Kidney (tissue), 22 donors: ENCODE measurements at places on chromosomes 2 and 18. TPM values are rescaled to one million over a fixed set of nuclear protein-coding genes. Genes with fewer than 3 reads are reported as not detected.

Gene ADAM17
- polyA plus RNA-seq, result 6.5 TPM

Gene MAPK4
- polyA plus RNA-seq, result 9.2 TPM

Gene ADRA2B
- polyA plus RNA-seq, result 4.8 TPM

Gene DNER
- 21.9 TPM for polyA plus RNA-seq

Gene FSIP2
- 0.22 TPM for polyA plus RNA-seq

GRCh38 chr2:10879624-10880585 is 31.8 kb upstream of the KCNF1 start:
- H3K4me1 ChIP-seq, result peaks cover 13% of the 10 kb centered on the region
- H3K36me3 ChIP-seq, result no peaks in the 10 kb centered on the region
- no peak overlapping the region for H3K4me3 ChIP-seq
- no peak overlapping the region for H3K27ac ChIP-seq
- DNase-seq, result no peak
- no peaks in the 10 kb centered on the region for H3K27me3 ChIP-seq

DNA sequence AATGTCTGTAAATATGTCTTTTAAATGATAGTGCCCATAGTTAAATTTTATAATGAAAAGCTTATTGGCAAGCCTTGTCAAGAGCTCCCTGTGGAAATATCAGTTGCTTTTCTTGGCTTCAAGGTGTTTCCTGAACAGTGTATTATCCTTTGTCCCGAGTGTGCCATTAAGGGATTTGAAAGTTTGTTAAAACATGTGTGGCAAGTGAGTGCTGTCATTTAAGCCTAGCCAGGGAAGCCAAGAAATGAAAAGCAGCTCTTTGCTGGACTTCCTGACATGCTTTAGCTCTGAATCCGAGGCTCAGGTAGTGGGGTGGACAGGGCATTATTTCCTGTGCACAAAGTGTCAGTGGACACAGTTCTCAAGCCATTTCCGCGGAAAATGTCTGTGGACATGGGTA is 111.5 kb downstream of the DIS3L2 start:
- H3K27me3 ChIP-seq, result no peaks in the 10 kb centered on the region
- no peaks in the 10 kb centered on the region for H3K4me1 ChIP-seq
- no peak overlapping the region for H3K27ac ChIP-seq
- no peak overlapping the region for H3K4me3 ChIP-seq
- H3K36me3 ChIP-seq, result no peaks in the 10 kb centered on the region

- no peak overlapping the region for H3K27ac ChIP-seq
- H3K36me3 ChIP-seq, result peaks cover 22% of the 10 kb centered on the region
- H3K27me3 ChIP-seq, result no peaks in the 10 kb centered on the region
- H3K4me1 ChIP-seq, result no peaks in the 10 kb centered on the region
- no peak for DNase-seq
Measured at GRCh38 chr18:62976227-62976626, 260.9 kb downstream of the PHLPP1 start.

DNA sequence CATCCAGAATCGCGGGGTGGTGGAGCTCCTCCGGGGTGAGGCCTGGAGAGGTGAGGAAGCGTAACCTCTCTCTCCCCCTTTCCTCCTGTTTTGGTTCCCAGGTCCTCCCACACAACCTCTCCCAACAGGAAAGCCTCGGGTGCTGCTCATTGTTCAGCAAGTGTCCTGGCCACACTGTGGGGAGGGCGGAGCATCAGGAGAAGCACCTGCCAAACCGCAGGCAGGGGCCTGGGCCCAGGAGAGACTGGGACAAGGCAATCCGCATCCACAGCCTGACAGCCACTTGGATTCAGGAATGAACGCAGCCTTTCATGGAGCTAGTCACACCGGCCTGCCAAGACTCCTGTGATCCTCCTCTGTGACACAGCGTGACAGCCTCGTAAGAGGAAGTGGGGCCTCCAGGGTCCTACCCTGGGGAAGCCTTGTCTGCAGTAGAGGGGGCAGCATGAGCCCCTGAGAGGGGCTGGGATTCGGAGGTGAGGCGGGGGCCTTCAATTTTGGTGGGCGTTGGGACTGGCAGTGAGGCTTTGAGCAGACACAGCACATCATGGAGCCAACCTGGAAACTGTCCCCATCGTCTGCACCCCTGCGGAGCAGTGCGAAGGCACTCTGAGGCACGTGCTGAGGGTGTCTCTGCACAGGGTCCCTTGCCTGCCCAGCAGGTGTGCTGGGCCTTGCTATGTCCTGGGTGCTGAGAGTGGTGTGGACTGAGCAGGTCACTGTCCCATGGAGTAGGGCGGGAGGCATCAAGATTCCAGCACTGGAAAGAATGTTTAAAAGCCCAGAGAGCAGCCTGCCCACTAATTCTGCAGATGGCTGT is 62.2 kb downstream of the EDAR start:
- H3K27ac ChIP-seq, result no peak overlapping the region
- H3K4me3 ChIP-seq, result no peak overlapping the region
- no peaks in the 10 kb centered on the region for H3K27me3 ChIP-seq

- no peaks in the 10 kb centered on the region for H3K27me3 ChIP-seq
- no peak for DNase-seq
Measured at GRCh38 chr2:19313553-19313952, 44.9 kb downstream of the OSR1 start.

DNA sequence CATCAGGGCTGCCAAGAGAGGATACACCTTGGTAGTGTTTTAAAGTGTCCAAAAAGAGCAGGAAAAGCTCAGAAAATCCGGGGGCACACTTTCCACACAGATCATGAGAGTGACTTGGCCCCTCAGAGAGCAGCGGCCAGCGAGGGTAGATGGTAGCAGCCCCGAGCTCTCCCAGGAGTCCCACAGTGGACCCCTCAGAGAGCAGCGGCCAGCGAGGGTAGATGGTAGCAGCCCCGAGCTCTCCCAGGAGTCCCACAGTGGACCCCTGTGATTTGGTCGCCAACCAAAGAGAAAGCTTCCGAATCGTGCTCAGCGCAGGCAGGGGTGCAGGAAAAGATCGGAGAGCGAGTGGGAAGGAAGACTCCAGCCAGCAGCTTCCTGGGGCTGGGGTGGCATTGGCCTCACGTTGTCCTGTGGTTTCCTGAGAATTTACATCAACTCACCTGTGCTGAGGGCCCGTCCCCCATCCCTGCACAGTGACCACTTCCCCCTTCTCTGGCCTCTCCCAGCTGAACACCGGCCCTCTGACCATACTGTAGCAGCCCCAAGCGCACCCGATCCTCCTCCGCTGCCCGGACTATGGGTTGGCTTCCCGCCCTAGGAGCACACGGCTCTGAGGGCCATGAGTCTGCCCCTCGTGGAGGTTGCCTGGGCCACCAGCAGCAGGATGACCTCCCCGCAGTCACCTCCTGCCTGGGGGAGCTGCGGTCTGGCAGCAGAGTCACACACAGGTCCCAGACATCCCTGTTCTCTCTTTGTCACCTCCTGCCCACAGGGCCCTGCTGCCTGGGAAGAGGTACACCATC is 33.7 kb downstream of the MTERF4 start:
- no peak overlapping the region for H3K27ac ChIP-seq
- no peaks in the 10 kb centered on the region for H3K27me3 ChIP-seq
- no peaks in the 10 kb centered on the region for H3K36me3 ChIP-seq
- no peak for DNase-seq
- no peak overlapping the region for H3K4me3 ChIP-seq

- no peaks in the 10 kb centered on the region for H3K36me3 ChIP-seq
- H3K4me3 ChIP-seq, result no peak overlapping the region
- H3K27ac ChIP-seq, result no peak overlapping the region
Measured at GRCh38 chr2:46502291-46502885, 23.0 kb downstream of the TMEM247 start.

DNA sequence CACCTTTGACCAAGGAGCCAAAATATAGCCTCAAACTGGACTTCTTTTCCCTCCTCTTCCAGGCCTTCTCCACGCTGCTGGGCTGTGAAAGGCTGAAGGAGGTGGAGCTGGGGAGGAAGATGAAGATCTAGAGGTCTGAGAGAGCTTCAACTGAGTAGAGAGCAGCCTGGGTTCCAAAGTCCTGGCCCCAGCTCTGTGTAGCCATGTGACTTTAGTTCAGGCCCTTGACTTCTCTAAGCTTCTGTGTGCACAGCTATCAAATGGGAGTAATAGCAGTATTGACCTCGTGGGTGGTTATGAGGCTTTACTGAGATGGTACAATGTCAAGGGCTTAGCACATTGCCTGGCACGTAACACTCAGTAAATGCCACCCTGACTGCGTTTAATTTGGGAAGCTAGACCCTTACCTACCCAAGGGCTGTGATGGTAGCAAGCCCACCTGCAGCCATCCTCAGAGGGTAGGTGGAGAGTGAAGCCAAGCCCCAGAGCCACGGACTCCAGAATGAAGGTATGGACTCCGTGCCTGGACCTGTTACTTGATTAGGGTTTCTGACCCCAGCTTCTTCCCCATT is 38.4 kb downstream of the SERTAD2 start:
- no peak for DNase-seq
- no peaks in the 10 kb centered on the region for H3K27me3 ChIP-seq
- H3K4me1 ChIP-seq, result no peaks in the 10 kb centered on the region
- H3K4me3 ChIP-seq, result no peak overlapping the region
- H3K27ac ChIP-seq, result no peak overlapping the region
- no peaks in the 10 kb centered on the region for H3K36me3 ChIP-seq

DNA sequence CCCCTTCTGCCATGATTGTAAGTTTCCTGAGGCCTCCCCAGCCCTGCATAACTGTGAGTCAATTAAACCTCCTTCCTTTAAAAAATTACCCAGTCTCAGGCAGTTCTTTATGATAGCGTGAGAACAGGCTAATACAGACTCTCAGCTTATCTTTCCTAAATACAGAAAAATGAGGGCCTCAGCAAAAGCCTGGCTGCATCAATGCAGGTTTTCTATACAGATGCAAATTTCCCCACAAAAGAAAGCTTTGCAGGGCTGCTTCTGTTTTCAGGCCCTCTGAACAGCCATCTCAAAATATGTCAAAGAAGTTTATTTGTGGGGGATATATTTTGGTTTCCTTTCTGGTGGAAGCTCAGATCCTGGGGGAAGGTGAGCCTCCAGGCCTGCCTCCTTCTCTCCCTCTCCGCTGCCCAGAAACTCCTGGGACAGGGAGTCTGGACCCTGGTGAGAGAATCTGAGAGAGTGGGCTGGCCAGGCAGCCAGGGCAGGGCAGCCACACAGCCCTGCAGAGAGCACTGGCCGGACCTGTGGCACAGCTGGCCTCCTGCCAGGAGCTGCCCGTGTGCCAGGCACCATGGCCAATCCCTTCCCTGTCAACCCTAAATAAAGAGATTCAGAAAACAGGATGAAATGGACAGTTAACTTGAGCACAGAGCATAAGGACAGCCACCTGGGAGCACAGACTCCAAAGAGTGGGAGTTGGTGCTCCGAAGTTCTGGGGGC is 21.6 kb upstream of the AGXT start:
- H3K4me1 ChIP-seq, result peaks cover 3% of the 10 kb centered on the region
- no peak overlapping the region for H3K4me3 ChIP-seq
- no peaks in the 10 kb centered on the region for H3K36me3 ChIP-seq
- no peak for DNase-seq
- no peak overlapping the region for H3K27ac ChIP-seq

DNA sequence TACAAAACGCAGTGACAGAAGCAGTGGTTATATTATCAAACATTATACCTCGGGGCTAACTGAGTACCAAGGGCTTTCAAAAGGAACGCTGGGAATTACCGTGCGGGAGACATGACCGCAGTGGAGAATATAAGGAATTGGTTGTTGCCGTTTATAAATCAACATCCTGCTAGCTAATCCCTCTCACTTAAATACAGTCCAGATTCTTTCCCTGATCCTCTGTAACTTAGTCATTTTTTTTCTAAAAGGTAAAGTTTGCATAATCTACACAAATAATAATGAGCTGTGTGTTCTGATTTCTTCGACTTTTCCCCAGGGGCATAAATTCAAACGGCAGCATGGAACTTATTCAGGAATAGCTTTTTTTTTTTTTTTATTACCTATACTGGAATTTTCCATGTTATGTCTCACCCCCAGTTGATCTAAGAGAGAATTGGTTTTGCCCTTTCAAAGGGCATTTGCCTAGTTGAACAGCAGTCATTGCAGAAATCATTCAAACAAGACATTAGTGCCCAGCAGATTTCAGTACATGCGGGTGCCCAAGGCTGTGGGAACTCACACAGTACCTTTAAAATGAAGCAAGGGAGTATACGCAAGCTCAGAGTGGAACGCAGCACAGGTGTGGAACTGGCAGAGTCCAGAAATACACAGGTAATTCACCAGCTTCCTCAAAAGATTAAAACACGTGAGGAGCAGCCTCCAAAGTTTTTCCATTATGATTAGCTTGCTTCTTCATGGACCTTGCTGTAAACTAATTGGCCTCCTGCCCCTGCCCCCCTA is 63.9 kb downstream of the SMIM21 start:
- H3K27me3 ChIP-seq, result no peaks in the 10 kb centered on the region
- H3K36me3 ChIP-seq, result no peaks in the 10 kb centered on the region
- no peaks in the 10 kb centered on the region for H3K4me1 ChIP-seq
- H3K27ac ChIP-seq, result no peak overlapping the region

DNA sequence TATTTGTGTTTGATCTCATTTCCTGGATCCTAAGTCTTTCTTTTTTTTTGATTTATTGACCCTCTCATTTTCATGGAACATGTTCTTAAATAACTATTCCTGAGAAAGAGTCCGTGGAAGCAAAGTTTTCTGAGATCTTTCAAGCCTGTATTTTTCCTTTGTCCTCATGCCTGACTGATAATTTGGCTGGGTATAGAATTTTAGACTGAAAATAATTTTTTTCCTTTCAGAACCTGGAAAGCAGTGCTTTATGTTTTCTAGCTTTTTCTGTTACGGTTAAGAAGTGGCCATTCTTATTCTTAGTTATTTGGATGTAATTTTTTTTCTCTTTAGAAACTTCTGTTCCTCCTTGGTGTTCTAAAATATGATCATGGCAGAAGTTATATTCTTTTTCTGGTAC is 82.5 kb downstream of the SEMA4F start:
- no peak overlapping the region for H3K27ac ChIP-seq
- H3K27me3 ChIP-seq, result no peaks in the 10 kb centered on the region
- no peaks in the 10 kb centered on the region for H3K4me1 ChIP-seq
- no peaks in the 10 kb centered on the region for H3K36me3 ChIP-seq
- no peak overlapping the region for H3K4me3 ChIP-seq
- DNase-seq, result no peak

DNA sequence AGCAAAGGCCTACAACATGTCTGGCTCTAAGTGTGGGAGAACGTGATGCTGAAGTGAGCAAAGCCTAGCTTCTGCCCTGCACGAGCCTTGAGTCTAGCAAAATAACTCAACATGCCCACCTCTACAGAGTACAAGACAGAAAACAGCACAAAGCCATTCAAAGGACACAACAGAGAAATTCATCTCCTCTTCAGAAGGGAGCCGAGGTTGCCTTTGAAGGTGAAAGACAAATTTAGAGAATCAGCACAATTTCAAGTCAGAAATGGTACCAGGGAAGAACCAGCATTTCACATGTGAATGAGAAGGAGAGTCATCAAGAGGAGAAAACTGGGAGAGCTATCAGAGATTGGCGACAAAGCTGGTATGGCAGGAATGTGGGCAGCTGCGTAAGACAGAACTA is 21.7 kb upstream of the CYTIP start:
- H3K36me3 ChIP-seq, result no peaks in the 10 kb centered on the region
- no peaks in the 10 kb centered on the region for H3K27me3 ChIP-seq
- DNase-seq, result no peak
- no peak overlapping the region for H3K4me3 ChIP-seq

DNA sequence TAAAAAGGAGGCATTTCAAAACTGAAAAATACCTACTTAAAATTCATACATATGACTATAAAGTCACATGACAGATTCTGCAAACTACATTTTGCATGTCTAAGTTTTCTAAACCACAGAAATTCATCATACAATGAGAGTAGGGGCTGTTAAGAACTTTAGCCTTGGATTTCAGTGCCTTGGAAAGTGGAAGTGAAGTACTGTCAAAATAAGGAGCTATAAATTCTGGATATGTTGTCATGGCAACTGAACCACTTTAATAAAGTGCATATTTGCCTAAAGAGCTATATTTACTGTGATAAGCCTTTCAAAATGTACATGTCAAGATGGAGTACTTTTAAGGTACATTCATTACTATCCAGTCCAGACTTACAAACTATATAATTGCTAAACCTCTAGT is 227.1 kb downstream of the RAB3GAP1 start:
- no peak overlapping the region for H3K4me3 ChIP-seq
- no peaks in the 10 kb centered on the region for H3K27me3 ChIP-seq
- DNase-seq, result no peak
- no peak overlapping the region for H3K27ac ChIP-seq
- no peaks in the 10 kb centered on the region for H3K36me3 ChIP-seq
- no peaks in the 10 kb centered on the region for H3K4me1 ChIP-seq
